Lower lobe of right lung (tissue), 2 donors: ENCODE measurements at places on chromosomes 4 and X. TPM values are rescaled to one million over a fixed set of nuclear protein-coding genes. Genes with fewer than 3 reads are reported as not detected.

GRCh38 chrX:153909980-153910360, 5.5 kb downstream of the AVPR2 start:
- DNase-seq, result no peak

DNA sequence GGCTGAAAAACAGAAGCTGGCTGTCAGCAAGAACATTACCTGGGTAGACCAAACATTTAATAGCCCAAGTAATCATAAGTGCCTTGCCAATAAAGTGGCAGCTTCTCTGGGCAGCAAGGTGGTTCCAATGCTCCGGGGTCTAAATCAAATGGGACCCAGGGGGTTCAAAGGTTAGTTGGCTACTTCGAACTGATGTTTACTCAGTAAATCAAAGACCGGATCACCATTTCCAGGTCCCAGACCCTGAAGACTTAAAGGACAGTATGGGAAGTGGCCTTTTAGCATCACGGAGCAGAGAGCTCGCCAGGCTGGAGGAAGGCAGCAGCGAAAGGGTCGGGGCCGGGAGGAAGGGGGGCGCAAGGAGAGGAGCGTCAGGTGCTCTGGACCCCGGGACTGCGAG, 1.0 kb downstream of the SH3KBP1 start:
- no peak for DNase-seq

ERAS gene
- total RNA-seq, result not detected

FHIP1A gene
- total RNA-seq, result 14.3 TPM

DNA sequence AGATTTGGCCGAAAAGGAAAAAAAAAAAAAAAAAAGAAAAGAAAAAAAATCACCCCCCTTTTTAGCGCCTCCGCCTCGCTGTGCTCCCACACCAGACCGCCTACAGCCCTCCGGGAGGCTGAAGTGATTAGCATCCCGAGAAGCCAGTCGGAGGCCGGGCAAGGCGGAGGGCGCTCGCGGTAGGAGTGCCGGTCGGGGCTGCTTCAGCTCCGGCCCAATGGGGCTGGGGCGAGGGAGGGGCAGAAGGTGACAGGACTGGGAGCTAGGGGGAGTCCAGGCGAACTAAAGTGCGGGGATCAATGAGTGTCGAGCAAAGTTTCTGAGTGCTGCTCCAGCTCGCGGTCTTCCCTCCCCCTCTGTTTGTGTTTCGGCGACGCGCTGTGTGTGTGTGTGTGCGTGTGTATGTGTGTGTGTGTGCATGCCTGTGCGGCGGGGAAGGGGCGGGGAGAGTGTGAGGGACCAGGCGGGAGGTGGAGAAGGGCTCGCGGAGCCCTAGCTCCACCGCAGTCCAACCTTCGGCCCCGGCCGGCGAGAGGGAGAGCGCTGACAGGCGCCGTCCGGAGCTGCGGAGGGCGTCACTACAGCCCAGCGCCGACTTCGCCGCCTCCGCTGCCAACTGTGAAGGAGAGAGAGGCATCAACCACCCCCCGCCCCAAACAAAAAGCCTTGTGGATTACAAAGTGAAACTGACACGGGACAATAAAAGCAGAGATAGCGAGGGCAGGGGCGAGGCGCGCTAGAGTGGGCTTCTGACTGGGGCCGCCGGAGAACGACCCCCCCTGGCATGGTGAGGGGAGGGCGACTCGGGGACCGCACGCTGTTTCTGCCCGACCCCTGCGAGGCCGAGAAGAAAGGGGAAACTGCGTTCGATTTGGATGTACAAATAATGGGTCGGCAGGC, at the start of gene FAT4:
Gene FAT4, plus strand, starts transcription at position 280 of the 900 bp plus-strand sequence. CDS start 1,457 bp downstream, outside the sequence.
- DNase-seq, result peak; percentile 93

TEX13B gene
- not detected for total RNA-seq

DNA sequence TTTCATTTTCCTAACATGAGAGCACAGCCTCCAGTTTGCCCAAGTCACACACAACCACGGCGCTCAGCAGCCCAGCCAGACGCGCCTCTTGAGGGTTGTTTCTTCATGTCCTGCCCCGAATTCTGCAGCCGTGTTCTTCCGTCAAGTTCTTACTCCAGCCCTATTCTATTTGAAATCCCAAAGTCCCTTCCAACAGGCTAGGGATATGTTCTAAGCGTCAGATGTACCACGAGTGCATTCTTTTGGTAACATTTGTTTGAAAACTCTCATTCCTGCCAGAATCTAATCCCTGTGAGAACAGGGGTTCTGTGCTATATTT, 23.1 kb downstream of the ACSL1 start:
- DNase-seq, result peak; percentile 49

DNA sequence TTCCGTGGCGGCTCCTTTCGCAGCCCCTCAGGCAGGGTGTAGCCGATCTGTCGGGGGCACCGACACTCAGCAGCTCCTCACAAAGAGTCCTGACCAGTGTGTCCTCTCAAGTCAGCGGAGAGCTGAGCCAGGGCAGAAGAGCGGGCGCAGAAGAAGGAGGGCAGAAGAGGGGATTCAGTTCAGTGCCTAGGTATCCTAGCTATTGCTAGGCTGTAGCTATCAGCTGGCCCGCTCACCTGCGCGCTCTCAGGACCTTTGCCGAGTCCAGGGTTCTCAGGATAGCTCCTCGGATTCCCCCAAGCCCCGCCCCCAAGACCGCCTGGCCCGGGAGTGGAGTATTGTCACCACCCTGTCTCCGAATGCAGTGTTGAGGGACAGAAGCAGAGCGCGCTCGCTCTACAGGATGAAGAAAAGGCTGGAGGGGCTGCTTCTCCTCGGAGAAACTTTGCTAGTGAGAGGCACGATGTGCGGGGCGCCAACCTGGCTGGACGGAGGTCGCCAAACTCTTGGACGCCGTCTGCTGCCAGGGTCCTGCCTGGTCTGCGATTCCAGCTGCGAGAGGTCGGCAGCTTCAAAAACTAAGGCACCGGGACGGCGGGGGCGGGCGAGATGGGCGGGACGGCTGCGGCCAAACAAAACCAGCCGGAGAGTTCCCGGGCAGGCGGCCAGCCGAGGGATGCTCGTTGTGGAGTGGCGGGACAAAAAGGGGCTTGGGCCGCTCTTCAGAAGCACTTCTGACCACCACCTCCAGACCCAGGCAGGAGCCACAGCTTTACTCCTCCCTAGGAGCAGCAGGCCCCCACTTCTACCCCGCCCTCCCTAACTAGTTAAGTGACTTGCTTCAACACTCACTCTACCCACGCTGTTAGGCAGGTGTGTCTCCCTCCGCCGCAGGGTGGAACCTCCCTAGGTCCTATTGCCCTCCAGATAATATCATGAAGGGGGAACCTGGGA, at the start of gene XKRX:
Gene XKRX, minus strand, starts transcription at position 258 of the 954 bp plus-strand sequence. CDS start 613 bp downstream, outside the sequence.
- DNase-seq, result peak; percentile 75

DNA sequence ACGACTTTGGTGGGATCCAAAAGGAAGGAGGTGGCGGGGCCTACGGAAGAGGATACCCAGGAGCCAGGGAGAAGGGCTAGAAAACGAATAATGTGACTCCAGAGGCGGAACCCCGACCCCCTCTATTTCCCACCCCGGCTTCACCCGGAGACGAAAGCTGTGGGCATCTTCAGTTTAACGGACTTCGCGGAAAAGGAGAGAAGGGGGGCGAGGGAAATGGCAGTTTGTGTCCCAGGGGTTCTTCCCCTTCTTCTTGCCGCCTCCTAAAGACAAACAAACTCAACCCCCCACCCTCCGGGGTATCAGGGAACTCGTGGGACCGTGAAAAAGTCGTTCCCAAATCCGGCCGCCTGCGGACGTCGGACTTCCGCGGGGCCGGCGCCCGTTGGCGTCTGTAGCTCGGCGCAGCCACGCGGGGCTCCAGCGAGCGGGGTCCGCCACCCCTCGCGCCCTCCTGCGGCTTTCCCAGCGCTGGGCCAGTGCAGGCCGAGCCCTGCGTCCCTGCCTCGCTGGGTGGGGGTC, 3.6 kb upstream of the LEF1 start:
- DNase-seq, result no peak

DNA sequence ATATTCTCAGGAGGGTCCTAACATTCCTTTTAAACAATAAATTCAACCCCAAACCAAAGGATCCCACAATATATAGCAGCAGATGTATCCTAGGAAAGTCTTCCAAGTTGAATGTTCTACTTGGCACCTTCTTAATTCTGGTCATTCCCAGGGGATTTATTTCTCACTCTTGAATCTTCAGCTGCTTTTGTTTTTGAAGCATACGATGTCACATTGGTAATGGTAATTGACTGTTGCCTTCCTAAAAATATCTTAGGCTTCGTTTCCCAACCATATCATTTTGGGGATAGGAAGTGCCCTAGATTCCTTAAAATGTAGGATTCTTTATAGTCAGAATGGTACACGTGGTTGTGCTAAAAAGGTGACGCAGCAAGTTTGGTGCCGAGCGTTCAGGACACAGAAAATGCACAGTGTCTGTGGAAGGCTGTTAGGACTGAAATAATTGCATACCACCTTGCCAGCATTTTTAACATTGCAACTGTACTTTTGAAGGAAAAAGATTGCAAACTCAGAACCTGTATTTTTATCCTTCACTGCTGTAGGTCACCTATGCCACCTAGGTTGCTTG, 8.1 kb downstream of the SNX25 start:
- DNase-seq, result no peak

- DNase-seq, result peak; percentile 53
Measured at GRCh38 chr4:170259631-170260153, 169.9 kb upstream of the AADAT start.

PCDH7 gene
- 4.7 TPM for total RNA-seq

DNA sequence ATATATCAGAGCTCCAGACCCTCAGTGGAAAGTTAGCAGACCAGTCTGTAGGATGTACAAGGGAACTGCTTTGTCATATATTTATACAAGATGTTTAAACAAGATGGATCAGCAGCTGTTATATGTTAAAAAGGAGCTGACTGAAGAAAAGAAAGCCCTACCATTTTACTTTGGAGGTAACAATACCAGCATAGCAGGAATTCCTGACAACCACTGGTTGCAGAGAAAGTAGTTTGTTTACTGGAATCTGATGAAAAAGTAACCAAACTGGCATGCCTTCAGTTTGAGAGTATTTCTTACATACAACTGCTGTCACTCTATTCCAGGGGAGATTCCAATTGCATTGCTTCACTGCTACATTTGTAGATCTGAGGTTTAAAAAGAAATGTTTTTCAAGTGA, 49.5 kb upstream of the GABRQ start:
- DNase-seq, result no peak

IGSF1 gene
- 0.09 TPM for total RNA-seq

DNA sequence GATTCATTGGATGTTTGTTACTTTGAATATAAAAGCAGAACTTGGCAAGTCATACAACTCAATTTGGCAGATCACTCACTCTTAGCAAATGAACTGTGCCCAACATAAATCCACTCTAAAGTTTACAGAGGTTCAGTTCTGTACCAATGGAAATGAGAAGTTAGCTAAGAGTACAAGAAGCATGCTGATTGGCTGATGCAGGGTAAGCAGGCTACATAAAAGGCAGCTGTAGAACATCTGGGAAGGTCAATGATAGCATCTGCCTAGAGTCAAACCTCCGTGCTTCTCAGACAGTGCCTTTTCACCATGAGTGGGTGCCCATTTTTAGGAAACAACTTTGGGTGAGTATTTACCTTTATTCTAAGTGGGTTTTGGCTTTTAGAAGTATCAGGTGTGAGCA, at the start of gene TDO2:
Gene TDO2, plus strand, starts transcription at position 244 of the 400 bp plus-strand sequence. Its CDS starts 63 bp downstream, at position 307.
- no peak for DNase-seq

GRCh38 chrX:22192419-22193060, 80.2 kb upstream of the CBLL2 start:
- DNase-seq, result peak; percentile 61

DNA sequence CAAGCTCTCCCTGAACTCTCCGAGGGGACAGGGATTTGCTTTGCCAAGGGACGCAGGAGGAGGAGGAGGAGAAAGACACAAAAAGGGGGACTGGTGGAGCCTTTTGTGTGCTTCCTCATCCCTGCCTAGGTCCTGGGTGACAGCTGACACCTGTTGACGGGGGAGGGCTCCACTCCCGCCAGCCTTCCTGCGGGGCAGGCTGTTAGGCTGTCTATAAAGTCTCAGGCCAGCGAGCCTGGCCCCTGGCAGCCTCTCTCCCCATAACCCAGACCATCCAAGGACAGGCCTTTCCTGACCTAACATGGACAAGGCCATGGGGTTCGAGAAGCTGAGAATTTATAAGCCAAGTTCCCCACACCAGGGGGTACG, 832 bp upstream of the EVC2 start:
- no peak for DNase-seq

GRCh38 chr4:175451238-175451965, 360.7 kb downstream of the GPM6A start:
- no peak for DNase-seq

DNA sequence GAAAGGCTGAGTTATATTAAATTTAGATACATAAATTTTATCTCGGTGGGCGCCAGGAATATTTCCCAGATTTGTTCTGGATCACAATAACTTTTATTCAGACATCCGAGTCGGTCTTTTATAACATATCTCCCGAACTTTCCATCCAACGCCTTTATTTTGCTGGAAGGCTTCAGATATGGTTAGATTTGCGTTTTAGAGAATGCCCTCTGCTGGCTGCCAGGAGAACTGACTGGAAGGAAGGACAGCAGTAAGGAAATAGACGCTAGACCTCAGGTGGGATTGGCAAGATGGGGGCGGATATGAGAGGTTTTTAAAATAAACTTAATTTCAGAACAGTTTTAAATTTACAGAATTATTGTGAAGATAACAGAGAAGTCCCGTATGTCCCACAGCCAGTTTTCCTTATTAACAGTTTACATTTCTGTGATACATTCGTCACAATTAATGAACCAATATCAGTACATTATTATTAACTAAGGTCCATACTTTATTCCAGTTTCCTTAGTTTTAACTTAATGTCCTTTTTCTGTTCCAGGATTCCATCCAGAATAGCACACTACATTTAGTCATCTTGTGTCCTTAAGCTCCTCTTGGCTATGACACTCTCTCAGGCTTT, 4.6 kb upstream of the KANTR start:
- DNase-seq, result peak; percentile 47

DNA sequence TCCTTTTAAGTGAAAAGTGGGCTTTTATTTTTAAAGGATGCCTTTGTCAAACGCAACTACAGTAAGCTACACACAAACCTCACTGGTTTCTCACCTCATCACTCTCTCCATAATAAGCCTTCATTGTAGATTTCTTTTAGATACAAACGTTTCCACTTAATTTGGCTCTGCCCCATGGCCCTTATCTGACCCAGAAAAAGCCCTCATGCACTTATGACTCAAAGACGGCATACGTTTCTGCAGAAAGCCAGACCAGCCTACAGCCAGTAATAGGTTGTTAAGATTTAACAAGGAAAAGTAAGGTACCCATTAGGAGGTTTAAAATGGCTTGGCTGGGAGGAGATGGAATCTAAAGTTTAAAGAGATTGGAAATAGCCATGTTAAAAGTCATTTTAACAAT, 914.6 kb upstream of the INTU start:
- DNase-seq, result no peak

DNA sequence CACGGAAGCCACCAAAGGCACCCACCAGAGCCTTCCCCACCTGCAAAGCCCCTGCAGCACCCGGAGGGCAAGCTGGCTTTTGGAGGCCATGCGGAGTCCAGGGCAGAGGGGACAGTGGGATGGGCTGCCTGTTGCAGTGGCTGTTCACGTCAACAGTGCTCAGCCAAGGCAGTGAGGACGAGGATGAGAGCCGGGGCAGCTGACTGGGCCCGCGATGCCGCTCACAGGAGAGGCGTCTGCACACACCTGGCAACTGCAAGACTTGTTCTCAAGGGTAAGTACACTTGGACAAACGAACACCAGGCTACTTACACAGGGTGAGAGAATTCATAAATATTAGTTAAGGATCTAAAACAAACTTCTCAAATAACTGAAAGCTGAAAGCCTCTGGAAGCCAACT, 19.6 kb downstream of the FGFR3 start:
- no peak for DNase-seq

GRCh38 chrX:150074175-150074574, 135.9 kb upstream of the EOLA2 start:
- DNase-seq, result no peak
